ENCODE measurements at places on chromosomes 5 and 9.

DNA sequence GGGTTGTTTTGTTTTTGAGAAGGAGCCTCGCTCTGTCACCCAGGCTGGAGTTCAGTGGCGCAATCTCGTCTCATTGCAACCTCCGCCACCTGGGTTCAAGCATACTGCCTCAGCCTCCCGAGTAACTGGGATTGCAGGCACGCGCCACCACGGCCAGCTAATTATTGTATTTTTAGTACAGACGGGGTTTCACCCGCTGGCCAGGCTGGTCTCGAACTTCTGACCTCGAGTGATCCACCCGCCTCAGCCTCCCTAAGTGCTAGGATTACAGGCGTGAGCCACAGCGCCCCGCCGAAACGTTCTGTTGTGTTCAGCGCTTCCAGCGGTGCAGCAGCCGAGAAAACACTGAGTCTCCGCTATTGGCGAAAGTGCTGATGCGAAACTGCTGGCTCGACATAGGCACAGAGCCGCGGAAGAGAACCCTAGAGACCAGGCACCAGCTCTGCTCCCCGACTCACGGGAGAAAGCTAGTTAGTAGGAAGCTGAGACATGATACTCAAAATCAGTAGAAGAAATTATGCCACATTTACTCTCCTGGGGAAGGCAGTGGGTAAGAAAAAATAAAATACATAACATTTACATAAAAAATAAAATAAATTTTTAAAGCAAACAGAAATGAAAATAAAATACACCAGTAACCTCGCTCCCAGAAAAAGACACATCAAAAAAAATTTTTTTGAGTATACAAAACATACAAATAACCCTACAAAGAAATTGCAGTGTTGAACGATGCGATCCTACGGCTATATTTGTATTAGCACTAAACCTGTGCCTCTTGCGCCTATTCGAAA, 31.6 kb downstream of the ANXA2R start:
- DNase-seq = peak; percentile 87

GRCh38 chr9:84070590-84070989, 90.0 kb downstream of the RMI1 start:
- DNase-seq = no peak

GRCh38 chr5:88555674-88556073, 287.0 kb upstream of the TMEM161B start:
- no peak for DNase-seq

DNA sequence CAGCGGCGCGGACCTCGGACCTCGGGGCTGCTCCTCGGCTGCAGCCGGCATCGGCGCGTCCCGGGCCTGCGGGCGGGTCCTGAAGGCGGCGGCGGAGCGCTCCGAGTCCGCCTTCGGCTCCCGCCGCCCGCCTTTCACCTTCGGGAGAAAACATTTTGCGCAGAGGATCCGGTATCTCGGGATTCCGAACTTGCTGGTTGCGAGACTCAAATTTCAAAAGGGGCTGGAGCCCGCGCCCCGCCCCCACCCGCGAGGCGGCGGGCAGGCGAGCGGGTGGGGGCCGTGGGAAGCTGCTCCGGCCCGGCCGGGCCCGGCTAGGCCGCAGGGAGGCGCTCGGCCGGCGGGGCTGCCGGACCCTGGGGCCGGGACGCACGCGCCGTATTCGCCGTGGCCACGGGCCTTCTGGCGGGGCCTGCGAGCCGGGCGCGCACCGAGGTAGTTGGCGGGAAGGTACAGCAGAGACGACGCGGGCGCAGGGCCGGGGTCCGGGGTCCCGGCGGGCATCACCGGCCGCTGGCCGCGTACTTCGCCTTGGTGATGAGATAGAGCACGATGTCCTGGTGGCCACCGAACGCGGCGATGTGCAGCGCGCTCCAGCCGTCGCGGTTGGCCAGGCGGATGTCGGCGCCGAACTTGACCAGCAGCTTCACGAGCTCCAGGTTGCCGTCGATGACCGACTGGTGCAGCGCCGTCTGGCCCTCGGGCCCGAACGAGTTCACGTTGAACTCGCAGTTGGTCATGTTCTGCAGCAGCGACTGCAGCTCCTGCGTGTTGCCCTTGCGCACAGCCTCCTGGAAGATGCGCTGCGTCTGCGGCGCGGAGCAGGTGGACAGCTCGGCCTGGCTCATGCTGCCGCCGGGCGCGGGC, 757 bp downstream of the NRARP start:
- DNase-seq = no peak

DNA sequence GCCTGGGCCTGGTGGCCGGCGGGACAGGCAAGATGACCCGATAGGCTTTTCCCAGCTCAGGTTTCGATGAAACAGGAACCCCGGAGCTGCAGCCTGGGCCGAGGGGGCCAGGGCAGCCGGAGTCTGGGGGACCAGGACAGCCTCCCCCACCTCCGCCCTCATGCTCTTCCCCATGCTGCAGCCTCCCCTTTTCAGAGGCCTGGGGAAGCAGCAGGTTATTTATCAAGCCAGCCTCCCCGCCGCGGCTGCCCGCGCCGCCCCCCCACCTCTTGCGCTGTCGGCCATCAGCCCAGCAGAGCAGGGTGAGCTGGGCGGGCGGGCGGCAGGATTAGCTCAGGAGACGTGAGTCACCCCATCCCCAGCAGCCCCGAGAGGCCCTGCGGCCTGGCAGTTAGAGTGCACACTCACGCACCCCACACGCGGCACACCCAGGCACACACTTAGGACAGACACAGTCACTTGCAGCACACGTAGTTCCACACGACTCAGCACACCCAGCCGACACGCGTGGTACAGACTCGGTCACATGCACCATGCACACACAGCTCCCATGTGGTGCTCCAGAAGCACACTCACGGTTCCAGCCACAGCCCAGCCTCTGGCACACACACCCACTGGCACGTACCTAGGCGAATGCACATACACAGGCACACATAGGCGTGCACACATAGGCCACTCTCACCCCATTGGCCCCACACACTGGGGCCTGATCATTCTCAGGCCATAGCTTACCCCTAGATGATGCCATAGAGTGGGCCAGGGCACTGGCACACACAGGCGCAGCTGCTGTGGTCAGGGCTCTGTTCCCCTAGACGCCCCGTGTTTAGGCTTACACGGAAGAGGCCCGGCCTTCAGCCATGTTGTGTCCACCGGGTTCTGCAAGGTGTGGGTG, 13.0 kb downstream of the CXXC5 start:
- no peak for DNase-seq

DNA sequence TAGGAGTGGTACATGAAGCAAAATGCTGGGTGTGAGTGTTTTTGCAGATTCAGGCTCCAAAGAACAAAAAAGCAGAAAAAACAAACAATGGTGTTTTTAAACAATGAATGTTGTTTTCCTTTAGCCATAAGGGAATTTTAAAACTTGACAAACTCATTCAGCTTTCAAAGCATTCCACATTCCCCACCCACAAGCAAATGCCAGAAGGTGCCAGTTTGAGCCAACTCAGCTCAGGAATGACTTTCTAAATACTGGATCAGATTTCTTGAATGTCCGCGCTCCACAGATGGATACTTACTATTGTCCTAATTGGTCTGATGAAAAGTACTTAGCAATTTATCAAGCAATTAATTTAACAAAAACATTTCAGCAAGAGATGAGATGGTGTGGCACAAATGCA, 12.9 kb upstream of the MOB3B start:
- DNase-seq = no peak

- no peak for DNase-seq
Measured at GRCh38 chr5:143898916-143899591, 87.1 kb downstream of the HMHB1 start.

Measured in activated naive CD4-positive, alpha-beta T cell (primary cell).